ENCODE measurements at places on chromosomes 1 and 21.

DNA sequence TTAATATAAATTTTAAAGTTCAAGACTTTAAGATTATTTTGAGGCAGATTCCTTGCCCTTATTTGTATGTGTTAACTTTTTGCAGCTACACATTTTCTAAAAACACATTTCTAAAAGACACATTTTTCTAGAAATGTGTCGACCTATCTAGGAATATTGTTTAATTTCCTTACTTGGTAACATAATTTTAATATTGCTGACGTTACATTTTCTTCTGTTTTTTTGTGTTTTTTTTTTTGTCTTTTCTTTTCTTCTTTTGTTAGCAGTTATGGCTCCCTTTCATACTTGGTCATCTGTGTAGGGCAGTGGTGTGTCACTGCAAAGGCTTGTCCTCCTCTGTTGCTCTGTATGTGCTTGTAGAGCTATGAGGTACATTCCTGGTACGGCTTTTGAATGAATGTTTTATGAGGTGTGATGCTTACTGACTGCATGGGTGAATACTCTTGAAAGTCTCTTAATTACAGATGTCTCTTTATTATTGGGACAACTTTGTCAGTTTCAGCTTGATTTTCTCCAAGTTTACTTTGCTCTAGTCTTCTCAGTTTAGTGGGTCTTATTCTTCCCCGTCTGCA is 30.1 kb downstream of the LRRC8D start:
- DNase-seq = no peak

- DNase-seq = no peak
Measured at GRCh38 chr21:29490016-29490415, 191.3 kb downstream of the BACH1 start.

- peak; percentile 54 for DNase-seq
Measured at GRCh38 chr1:54806931-54807611, 5.9 kb upstream of the TTC22 start.

GRCh38 chr1:48767975-48768510 is 8.6 kb downstream of the BEND5 start:
- DNase-seq = no peak

- DNase-seq = no peak
Measured at GRCh38 chr1:207088701-207089626, at the start of gene C4BPB. Gene C4BPB (plus strand): TSS chr1:207088860. CDS start chr1:207089532, 672 bp downstream.

- no peak for DNase-seq
Measured at GRCh38 chr1:111270771-111271463, 19.7 kb upstream of the CHIA start.

- no peak for DNase-seq
Measured at GRCh38 chr1:70140343-70140742, 65.0 kb downstream of the LRRC40 start.

- DNase-seq = no peak
Measured at GRCh38 chr1:55234016-55234415, 18.9 kb upstream of the USP24 start.

- no peak for DNase-seq
Measured at GRCh38 chr1:32405672-32406467, 11.6 kb upstream of the BSDC1 start.

- DNase-seq = no peak
Measured at GRCh38 chr1:117967881-117968280, 38.3 kb downstream of the WDR3 start.

DNA sequence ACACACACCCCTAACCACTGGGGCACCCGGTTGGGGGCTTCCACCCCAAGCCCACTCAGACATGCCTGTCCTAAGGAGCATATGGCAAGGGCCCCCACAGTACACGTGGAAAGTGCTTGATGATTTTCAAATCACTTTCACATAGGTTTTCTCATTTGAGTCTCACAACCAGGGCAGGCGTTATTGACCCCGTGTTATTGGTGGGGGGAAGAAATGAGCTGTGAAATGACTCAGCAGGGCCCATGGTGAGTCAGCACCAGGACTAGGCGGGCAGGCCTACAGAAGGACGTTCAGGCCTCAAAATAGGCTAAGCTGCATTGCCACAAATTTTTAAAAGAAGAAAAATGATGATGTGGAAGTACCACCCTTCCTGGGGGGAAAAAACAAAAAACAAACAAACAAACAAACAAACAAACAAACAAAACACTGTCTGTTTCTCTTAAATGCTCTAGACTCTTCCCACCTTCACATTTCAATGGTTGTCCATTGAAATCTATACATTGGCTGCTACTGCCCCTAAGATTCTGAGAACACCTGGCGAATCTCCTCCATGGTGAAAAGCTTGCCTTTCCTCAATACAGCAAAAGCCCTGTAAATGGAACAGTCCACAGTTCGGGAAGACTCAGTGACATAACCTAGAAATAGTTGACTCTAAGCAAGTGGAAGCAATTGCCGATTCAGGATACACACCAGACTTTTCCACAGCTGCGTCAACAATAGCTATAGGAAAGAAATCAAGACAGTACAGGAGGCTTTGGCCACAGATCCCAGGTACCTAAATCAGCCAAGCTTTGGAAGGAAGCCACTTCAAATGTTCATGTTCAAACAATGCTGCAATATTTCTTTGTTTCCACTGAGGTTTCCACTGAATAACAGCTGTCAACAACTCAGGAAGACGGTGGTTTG is 234.7 kb downstream of the TOMM20 start:
- DNase-seq = peak; percentile 65

DNA sequence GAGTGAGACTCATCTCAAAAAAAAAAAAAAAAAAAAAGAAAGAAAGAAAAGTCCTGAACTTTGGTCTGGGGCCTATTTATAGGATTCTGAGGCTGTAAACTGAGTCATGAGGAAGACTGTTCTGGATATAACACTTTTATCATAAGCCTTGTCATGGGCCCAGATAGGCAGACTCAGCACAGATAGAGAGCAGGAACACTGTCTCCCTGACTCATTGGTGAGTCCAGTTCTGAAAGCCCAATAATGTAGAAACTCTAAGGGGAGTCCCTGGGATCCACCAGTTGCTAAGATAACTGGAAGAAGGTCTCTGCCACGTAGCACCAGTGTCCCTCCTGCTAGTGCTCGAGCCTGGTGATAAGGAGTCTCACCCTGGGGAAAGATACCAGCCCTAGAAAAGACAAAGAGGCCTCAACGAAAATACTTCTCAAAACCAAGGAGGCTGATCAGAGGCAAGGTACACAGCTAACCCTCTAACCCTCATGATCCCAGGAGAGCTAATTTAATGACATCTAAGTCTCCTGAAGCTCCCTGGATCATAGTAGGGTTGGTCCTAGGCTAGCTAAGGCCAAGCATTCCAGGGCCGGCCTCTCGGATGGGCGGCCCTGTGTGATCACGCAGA is 43.5 kb downstream of the LPAR3 start:
- no peak for DNase-seq

DNA sequence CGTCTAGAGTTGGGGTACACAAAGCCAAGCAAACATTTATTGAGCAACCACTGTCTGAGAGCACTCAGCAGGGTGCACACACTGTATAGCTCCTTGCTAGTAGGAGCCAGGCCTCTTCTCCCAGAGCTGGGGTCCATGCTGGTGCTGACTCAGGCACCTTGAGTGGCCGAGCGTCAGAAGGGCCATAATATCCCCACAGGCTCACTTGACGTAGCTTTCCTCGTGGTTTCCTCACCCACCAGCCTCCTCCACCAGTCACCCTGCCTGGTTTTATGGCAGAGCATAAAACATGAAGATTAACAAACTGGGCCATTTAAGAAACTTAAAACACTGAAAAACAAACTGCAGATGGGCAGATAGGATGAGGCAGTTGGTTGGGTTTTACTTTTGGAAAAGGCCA is 361.5 kb downstream of the HHAT start:
- no peak for DNase-seq

DNA sequence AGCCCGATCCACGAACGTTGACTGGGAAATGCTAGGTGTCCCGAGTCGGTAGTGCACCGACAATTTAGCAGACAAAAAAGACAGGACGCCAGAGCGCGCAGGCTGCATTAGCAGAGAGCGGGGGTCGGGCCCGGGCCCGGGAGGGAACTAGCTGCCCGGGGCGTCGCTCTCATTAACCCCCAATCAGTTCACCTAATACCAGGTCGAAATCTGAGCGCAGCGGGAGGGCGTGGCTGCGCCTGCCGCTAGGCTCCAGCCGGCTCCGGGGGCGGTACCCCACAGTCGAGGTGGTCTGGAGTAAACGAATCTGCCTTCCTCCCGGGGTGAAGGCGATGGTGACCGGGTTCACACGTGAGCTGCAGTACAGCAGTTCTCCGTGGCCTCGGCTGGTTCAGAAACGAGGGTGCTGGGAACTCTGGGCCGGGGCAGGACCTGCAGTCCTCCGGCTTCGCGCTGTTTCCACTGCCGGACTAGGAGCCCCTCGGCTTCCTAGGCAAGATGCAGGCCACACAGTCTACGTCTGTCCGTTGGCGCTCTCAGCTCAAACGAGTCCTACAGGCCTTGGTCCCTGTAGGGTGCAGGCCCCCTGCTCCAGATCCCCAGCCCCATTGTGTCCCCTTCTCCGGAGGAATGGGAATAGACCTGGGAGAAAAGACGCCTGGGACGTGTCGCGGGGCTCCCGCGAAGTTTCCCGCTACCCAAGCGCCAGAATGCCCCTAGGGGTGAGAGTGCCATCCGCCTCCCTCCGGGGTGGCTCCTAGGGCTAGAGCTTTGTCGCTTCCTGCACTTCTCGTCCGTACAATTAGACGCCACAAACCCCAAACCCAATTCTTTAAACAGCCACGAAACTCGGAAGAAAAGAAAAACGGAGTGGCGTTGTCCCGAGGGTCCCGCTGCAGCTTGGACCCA is 2.0 kb downstream of the GFI1 start:
- DNase-seq = peak; percentile 86

DNA sequence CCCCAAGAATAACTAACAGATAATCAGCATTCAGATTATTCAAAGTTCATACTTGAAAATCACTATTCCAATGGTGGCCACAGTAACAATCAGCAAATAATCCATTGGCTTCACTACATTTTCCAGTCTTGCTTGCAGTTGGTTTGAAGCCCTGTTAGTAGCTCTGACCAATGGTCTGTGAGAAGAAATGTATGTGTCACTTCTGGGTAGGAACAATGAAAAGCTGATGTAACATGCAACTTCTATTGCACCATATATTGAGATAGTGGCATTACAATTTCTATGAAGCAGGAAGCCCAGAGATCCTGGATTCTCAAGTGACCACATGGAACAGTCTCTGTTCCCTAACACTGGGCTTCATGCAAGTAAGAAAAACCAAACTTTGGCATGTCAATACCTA is 250.9 kb upstream of the DAB1 start:
- no peak for DNase-seq

DNA sequence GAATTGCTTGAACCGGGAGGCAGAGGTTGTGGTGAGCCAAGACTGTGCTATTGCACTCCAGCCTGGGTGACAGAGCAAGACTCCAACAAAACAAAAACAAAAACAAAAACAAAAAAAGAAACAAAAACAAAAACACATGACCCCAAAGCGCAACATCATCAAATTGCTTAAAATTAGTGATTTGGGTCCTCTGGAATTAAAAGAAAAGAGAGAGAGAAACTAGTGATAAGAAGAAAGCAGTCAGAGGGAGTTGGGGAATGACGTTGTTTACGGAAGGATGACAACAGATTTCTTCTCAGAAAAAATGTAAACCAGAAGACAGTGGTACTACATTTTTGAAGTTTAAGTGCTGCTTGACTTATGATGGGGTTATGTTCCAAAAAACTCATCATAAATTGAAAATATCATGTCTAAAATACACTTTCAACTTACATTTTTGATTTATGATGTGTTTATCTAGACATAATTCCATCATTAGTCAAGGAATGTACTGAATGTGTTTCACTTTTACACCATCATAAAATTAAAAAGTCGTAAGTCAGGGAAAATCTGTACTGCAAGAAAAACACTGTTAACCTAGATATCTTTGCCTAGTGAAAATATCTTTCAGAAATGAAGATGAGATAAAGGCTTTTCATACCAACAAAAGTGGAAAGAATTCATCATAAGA is 88.0 kb downstream of the MT1HL1 start:
- DNase-seq = no peak

- DNase-seq = no peak
Measured at GRCh38 chr1:20381961-20382360, 91.3 kb downstream of the VWA5B1 start.

DNA sequence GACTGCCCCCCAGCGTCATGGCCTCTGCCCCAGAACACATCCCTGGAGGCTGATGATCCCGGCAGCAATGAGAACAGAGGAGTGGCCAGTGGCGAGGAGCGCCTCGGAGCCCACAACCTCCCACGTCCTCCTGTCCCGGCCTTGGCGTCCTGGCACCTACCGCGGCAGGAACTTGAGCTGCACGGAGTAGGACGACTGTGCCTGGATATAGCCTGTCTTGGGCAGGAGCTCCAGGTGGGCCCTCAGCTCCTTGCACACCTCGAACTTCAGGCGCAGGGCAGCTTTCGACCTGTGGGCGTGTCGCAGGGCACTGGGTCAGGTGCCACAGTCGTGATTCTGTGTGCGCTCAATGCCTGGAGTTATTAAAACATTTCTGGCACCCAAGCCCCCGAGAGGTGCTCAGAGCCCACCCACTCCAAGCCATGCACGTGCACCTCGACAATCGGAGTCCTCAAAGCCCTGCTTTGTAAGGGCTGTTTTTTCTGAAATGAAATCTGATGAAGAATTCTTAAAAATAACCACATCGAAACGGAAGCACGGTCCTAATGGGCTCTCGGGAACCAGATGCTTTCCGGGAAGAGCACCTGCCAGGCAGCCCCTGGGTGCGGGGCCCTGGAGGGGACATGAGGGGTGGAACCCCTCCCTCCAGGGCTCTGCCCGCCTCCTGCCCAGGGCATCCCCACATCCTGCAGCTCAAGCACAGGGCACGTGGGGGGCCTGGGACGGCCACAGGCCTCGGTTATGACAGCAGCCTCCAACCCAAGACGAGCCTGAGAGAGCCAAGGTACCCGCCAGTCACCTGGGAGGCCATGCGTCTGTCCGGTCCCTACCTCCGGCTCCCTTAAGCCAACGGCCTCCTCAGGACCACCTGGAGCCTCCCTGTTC is 23.0 kb upstream of the TMEM52 start:
- no peak for DNase-seq

DNA sequence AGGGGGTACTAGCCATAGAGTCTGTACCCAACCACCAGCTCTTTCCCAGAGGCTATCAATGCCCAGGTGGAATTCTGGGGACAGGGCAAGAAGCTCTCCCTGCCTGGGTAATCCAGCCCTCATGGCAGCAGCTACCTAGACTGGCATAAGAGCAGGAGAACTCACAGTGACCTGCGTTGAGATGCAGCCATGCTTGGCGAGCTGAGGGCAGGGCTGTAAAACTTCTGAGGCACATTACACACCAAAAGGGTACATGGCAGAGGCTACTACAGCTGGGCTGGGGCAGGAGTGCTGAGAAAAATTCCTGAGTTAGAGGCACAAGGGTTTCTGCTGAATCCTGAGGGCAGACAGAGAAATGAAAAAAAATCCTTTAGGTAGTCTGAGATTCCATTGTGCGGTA is 927.9 kb upstream of the B3GALT2 start:
- DNase-seq = no peak

Measured in stimulated activated CD8-positive, alpha-beta memory T cell treated with anti-CD3 and anti-CD28 coated beads, Interleukin-4, amount 100 ng/mL, for 48 hours (primary cell).